Activated naive CD8-positive, alpha-beta T cell treated with anti-CD3 and anti-CD28 coated beads, Interleukin-2, amount 50 U/mL, for 24 hours (primary cell): ENCODE measurements at places on chromosomes 2 and 18.

DNA sequence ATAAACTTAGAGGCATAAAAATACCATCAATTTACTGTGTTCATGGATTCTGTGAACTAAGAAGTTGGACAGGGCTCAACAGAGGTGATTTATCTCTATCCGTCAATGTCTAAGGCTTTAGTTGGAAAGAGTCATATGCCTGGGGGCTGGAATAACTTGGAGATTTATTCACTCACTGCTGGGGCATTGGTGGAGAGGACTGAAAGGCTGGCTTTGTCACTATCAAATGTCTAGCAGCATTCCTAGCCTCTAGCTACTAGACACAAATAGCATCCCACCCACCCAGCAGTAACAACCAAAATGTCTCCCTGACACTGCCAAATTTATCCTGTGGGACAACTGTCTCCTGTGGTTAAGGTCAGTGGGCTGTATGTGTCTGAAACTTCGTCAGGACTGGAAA lies 71.0 kb downstream of the EVA1A start:
- DNase-seq, result no peak

GRCh38 chr2:44981714-44982108 lies 27.5 kb downstream of the SIX2 start:
- DNase-seq, result peak; percentile 75

GRCh38 chr2:26897807-26898479 lies 50.0 kb downstream of the DPYSL5 start:
- no peak for DNase-seq

GRCh38 chr18:58195278-58195765 lies 151.3 kb downstream of the NEDD4L start:
- peak; percentile 22 for DNase-seq

GRCh38 chr18:45280481-45281276 lies 334.6 kb upstream of the SLC14A2 start:
- no peak for DNase-seq

- no peak for DNase-seq
Measured at GRCh38 chr2:38935568-38936172, 46.0 kb downstream of the ARHGEF33 start.

GRCh38 chr2:233265899-233266431 lies 14.5 kb downstream of the ATG16L1 start:
- DNase-seq, result no peak

DNA sequence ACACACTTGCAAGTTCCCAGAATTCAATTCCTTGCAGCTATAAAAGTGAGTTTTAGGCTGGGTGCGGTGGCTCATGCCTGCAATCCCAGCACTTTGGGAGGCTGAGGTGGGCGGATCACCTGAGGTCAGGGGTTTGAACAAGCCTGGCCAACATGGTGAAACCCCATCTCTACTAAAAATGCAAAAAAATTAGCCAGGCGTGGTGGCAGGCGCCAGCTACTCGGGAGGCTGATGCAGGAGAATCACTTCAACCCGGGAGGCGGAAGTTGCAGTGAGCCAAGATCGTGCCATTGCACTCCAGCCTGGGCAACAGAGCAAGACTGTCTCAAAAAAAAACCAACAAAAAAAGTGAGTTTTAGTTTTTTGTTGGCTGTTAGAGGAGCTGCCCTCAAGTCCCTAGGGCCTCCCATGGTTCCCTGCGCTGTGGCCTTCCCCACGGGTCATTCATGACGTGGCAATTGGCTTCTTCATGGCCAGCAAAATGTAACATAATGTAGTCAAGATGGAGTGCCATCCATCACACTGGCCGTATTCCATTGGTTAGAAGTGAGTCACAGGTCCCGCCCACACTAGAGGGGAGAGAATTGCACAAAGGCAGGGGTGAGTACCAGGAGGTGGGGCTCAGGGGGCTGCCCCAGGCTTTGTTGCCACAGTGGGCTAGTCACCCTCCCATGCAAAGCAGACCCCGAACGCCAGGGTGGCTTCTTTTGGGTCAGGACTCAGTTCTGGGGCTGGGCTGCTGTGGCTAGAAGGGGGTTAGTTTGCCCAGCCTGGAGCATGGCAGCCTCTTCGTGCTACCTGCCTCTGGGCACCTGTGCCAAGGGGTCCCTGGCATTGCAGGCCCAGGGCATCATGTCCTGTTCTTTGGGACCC lies 37.7 kb upstream of the INHBB start:
- no peak for DNase-seq

DNA sequence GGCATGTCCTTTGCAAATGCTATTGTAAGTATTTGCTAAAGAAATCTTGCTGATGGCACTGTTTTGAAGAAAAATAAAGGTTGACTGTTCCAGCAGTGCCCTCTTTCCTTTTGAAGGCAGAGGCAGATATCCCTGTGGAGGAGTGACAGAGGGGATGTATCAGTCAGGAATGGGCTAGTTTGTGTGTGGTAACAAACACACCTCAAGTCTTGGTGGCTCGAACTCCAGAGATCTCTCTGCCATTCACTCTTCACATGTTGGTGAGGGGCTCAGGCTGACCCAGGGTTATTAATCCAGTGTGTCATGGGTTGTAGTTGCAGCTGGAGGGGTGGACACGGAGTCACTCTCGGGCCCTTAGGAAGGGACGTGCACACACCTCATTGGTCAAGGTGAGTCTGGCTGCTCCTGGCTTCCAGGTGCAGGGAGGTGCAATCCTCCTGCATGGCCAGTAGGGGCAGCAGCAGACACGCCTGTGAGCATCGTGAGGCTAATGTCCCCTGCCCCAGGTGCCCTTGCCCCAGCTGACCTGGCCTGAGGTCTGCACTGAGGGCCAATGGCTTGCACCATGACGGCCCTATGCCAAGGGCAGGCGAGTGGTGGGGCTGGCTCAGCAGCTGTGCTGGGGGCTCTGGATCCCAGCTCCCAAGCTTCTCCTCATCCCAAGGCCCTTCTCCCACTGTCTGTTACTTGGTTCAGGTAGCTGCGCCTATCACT lies 146.5 kb downstream of the ASB1 start:
- peak; percentile 23 for DNase-seq

DNA sequence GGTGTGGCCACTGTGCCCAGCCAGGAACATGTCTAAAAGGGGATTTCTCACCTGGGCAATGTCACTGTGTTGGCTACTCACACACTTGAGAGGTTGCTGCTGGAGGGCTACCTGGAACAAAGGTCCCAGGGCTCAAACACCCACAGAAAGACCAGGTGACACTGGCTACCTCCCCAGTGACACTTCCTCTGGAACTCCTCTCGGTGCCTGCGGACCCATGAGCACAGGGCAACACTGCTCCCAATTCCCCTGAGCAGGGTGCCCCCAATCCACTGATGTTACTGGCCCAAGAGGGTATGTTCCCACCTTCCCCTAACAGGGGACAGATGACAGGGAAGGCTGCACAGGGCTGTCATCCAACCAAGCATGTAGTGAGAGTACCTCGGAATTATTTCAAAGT lies 5.8 kb downstream of the NPPC start:
- no peak for DNase-seq
